GM10248 (cell line): ENCODE measurements at places on chromosomes 12 and 14.

- no peak for DNase-seq
Measured at GRCh38 chr12:62700091-62700880, 233.7 kb downstream of the MON2 start.

GRCh38 chr12:52210186-52210924, 18.5 kb upstream of the KRT80 start:
- DNase-seq, result no peak

DNA sequence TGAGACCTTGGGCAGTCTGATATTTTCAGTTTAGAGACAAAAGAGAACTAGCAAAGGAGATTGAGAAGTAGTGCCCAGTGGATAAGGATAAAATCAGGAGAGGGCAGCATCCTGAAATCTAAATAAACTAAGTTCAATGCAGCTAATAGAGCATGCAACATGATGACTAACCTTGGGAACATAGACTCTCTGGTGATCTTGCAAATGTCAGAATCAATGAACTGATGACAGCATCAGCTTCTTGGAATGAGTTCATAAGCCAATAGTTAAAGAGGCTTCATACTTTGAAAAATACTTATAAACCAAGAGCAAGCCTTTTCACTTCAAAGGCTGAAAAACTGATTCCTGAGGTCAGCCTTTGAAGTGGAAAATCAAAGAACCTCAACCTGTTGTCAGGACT, 8.2 kb downstream of the TAS2R19 start:
- DNase-seq, result no peak

DNA sequence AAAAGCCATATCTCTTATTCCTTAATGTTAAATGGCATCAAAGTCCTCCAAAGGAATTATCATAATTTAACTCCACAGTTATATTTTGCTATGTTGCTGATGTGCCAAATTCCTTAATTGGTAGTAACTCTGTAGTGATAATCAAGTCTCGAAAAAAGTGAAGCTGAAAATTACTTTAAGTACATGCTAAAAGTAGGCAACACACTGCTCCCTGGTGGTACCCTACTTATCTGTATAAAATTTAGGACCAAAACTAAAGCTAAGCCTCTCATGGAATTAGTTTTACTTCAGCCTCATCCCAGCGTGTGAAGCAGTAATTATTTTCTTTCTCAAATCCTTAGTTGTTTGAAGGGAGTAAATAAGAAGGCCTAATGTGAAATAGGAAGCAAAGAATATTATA, 132.8 kb downstream of the TTLL5 start:
- no peak for DNase-seq

DNA sequence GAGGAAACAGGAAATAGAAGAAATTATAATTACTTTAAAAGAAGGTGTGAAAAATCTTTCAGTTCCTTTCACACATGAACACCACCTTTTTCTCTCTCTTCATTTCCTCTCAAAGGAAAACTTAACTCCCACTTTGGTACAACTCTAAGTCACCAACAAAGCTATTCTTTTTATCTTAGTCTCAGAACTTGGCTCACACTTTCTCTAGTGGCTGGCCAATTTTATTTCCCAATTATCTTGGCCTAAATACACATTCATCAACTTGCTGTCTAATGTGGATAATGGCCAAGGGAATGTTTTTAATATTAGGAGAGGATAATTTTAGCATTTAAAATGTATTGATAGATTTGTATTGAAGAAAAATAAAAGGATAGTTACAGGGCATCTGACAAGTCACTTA, 64.5 kb upstream of the NAV3 start:
- DNase-seq, result no peak

- DNase-seq, result no peak
Measured at GRCh38 chr12:64457032-64457431, 5.1 kb downstream of the TBK1 start.

DNA sequence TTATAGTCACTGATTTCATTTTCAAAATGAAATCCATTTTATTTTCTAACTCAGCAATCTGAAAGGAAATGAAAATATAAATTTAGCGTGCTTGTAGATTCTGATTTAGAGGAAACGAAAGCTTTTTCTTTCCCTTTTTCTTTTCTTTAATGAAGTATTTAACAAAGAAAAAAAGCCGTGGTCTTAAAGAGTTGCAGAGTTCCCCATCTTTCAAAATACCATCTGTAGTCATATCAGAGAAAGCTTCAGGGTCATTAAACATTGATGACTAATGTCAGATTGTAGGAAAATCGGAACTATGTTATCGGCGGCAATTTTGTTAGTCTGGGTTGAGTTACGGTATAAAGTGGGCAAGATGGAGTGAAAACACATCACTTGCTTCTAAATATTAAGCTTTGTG, 32.3 kb downstream of the DRAM1 start:
- no peak for DNase-seq

- DNase-seq, result no peak
Measured at GRCh38 chr12:89437231-89437630, 84.9 kb upstream of the DUSP6 start.

- DNase-seq, result peak; percentile 67
Measured at GRCh38 chr14:94009767-94010166, 12.7 kb downstream of the CCDC197 start.
